ENCODE measurements at places on chromosomes 2 and 18.

- H3K4me1 ChIP-seq = peaks cover 20% of the 10 kb centered on the region
- H3K36me3 ChIP-seq = no peaks in the 10 kb centered on the region
- no peaks in the 10 kb centered on the region for H3K27me3 ChIP-seq
- no peak for DNase-seq
Observed at GRCh38 chr2:42116195-42117181, 52.7 kb upstream of the EML4 start.

- peaks cover 4% of the 10 kb centered on the region for H3K4me1 ChIP-seq
- no peaks in the 10 kb centered on the region for H3K27me3 ChIP-seq
- no peak overlapping the region for H3K27ac ChIP-seq
Observed at GRCh38 chr18:36380173-36380827, 82.8 kb downstream of the FHOD3 start.

GRCh38 chr2:216849987-216850386 is 9.9 kb downstream of the TNP1 start:
- H3K36me3 ChIP-seq = no peaks in the 10 kb centered on the region
- H3K4me3 ChIP-seq = no peak overlapping the region
- H3K4me1 ChIP-seq = peaks cover 7% of the 10 kb centered on the region
- H3K27me3 ChIP-seq = no peaks in the 10 kb centered on the region
- no peak overlapping the region for H3K27ac ChIP-seq

DNA sequence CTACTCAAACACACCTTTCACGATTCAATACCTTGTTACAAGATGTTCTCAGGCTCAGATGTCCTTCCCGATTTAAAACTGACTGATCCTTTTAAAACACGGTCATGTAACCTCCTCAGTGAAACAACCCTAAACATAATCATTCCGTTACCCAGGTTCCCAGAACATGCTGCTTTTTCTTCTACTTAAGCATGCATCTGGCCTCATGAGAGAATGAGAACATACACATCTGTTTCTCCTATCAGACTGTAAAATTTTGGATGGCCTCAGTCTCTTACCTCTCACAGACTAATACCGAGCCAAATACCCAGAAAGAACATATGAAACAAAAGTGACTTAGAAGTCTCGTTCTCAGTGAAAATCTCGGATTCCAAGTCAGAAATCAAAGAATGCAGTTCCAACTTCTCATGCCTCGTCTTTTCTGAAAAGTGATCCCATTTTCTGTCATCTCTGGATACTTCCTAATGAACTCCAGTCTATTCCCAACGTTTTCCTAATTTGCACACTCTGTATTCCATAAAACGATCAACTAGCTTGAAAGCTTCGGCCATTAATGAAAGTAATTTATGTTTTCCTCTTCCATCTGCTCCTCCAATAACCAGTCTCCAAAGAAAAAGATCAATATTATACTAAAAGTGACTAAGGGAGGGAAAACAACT is 919 bp downstream of the SF3B1 start:
- peak overlapping the region; percentile 99 for H3K27ac ChIP-seq
- H3K36me3 ChIP-seq = peaks cover 20% of the 10 kb centered on the region
- peak overlapping the region; percentile 99 for H3K4me3 ChIP-seq
- H3K4me1 ChIP-seq = peaks cover 39% of the 10 kb centered on the region
- no peaks in the 10 kb centered on the region for H3K27me3 ChIP-seq

GRCh38 chr2:99490623-99491461 is 1.0 kb upstream of the REV1 start:
- 0 out of 2 replicates have a peak, but pooled peaks cover 4% of the 10 kb centered on the region for H3K36me3 ChIP-seq
- peaks cover 4% of the 10 kb centered on the region for H3K27me3 ChIP-seq
- peak overlapping the region; percentile 88 for H3K27ac ChIP-seq
- no peak for DNase-seq

GRCh38 chr2:127612111-127612822 is 33.7 kb upstream of the GPR17 start:
- no peak overlapping the region for H3K4me3 ChIP-seq
- H3K36me3 ChIP-seq = peaks cover 4% of the 10 kb centered on the region
- no peak overlapping the region for H3K27ac ChIP-seq
- no peak for DNase-seq
- H3K27me3 ChIP-seq = no peaks in the 10 kb centered on the region

- peaks cover 65% of the 10 kb centered on the region for H3K4me1 ChIP-seq
- H3K4me3 ChIP-seq = peak overlapping the region; percentile 99
- peaks cover 13% of the 10 kb centered on the region for H3K36me3 ChIP-seq
- DNase-seq = no peak
Observed at GRCh38 chr2:241314226-241315092, 1.0 kb downstream of the HDLBP start.

DNA sequence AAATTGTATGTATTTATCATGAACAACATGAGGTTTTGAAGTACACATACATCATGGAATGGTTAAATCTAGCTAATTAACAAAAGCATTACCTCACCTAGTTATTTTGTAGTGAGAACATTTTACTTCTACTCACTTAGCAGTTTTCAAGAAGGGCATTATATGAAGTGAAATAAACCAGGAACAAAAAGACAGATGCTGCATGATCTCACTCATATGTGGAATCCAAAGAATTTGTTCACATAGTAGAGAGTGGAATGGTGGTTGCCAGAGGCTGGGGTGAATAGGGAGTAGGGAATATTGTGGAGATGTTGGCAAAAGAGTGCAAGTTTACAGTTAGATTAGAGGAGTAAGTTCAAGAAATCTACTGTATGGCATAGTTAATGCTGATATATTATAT is 292.0 kb downstream of the ASXL3 start:
- no peak overlapping the region for H3K4me3 ChIP-seq
- H3K27me3 ChIP-seq = no peaks in the 10 kb centered on the region
- no peak for DNase-seq

DNA sequence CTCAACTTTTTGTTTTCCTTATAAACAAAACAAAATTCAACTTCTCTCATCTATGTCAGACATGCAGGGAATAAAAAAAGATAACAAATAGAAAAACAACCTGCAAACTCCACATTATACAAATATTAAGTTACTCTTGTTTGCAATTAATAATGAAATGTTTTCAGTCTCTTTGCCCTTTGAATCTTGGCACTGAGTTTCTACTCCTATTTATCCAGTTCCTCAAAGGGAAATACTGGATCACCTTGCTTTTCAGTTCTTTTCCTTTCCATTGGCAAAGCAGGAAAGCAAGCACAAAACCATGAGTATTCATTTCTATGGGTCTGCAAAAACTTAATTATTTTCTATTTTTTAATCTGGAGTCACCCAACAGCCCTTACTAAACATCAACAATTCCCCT is 23.6 kb downstream of the KANSL1L start:
- no peak for DNase-seq
- H3K27me3 ChIP-seq = no peaks in the 10 kb centered on the region
- H3K27ac ChIP-seq = no peak overlapping the region
- H3K4me1 ChIP-seq = peaks cover 13% of the 10 kb centered on the region
- no peak overlapping the region for H3K4me3 ChIP-seq

- no peak overlapping the region for H3K27ac ChIP-seq
- no peak overlapping the region for H3K4me3 ChIP-seq
- H3K36me3 ChIP-seq = no peaks in the 10 kb centered on the region
- no peaks in the 10 kb centered on the region for H3K27me3 ChIP-seq
- H3K4me1 ChIP-seq = peaks cover 6% of the 10 kb centered on the region
Observed at GRCh38 chr2:80489717-80490116, 185.2 kb upstream of the LRRTM1 start.

DNA sequence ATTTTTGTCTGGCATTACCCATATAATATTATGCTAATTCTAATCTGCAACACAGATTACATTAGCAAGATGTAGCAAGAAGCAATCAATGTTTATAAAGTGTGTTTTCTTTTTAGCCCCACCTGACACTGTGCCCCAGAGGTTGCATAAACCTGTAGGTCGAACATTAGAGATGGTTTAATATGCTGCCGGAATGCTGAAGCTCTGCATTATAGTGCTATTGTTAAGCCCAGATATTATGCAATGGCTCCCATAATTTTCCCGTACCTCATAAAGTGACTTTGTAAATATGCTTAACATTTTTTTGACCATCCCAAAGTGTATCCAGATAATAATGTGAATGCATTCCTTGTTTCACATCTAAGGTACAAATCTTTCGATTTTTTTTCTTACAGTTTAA is 109.3 kb upstream of the MAP4K3 start:
- H3K27ac ChIP-seq = no peak overlapping the region
- H3K4me1 ChIP-seq = peaks cover 20% of the 10 kb centered on the region
- no peaks in the 10 kb centered on the region for H3K36me3 ChIP-seq
- no peaks in the 10 kb centered on the region for H3K27me3 ChIP-seq

- no peak for DNase-seq
- no peak overlapping the region for H3K4me3 ChIP-seq
- peaks cover 7% of the 10 kb centered on the region for H3K36me3 ChIP-seq
- H3K27me3 ChIP-seq = no peaks in the 10 kb centered on the region
Observed at GRCh38 chr2:205732314-205732713, 50.0 kb downstream of the NRP2 start.

GRCh38 chr2:95074663-95075439 is 46.8 kb downstream of the MRPS5 start:
- no peak overlapping the region for H3K4me3 ChIP-seq
- no peak overlapping the region for H3K27ac ChIP-seq
- H3K36me3 ChIP-seq = no peaks in the 10 kb centered on the region

DNA sequence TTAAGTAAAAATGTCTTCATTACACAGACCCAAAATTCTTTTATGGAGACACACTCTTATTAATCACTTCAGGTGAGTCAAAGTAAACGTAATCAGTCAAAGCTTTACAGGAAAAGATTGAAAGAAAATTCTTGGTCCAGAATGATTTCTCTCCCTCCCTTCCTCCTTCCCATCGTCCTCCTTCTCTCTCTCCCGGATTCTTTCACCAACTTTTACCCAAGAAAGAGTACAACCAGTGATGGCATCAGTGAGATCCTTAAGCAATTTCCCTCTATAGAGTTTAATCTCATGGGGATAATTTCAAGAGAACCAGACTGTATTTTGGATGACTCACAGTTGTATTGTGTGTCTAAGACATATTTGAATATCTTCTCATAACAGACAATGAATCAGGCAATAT is 258.1 kb downstream of the ALK start:
- no peak overlapping the region for H3K27ac ChIP-seq
- no peaks in the 10 kb centered on the region for H3K36me3 ChIP-seq

GRCh38 chr2:120722568-120723421 is 12.9 kb upstream of the GLI2 start:
- no peak for DNase-seq
- peaks cover 15% of the 10 kb centered on the region for H3K4me1 ChIP-seq
- no peak overlapping the region for H3K27ac ChIP-seq
- no peak overlapping the region for H3K4me3 ChIP-seq

DNA sequence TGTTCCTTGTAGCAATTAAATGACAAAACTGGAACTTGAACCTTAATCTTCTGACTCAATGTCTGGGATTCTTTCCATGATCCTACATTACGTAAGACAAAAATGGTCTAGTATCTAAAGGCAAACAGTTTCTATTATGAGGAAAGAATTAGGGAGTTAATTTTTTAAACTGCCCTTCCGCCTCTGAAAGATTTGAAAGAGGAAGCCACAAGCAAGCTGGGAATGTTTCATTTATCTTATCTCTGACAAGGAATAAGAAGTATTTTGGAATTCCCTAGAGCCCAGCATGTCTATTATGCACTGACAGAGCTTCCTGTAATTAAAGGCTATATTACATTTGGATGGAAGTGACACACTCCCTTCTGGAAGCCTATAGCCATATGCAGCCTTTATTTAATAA is 558.8 kb upstream of the CDH2 start:
- H3K4me1 ChIP-seq = peaks cover 24% of the 10 kb centered on the region
- no peak overlapping the region for H3K4me3 ChIP-seq
- no peak for DNase-seq
- H3K36me3 ChIP-seq = no peaks in the 10 kb centered on the region

DNA sequence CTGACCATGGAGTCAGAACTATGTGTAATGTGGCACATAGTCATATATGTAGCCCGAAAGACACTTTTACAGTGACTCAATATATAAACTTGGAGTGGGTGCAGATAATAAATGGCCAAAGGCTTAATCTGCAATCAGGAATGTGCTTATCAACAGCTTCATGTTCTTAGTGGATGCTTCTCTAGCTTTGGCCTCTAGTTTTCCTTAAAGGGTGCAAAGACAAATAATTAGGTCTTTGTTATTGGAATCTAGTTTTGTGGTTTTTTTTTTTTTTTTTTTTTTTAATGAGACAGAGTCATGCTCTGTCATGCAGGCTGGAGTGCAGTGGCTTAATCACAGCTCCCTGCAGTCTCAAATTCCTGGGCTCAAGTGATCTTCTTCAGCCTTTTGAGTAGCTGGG is 625.6 kb downstream of the EPHA4 start:
- H3K4me1 ChIP-seq = peaks cover 31% of the 10 kb centered on the region
- no peak overlapping the region for H3K27ac ChIP-seq
- no peaks in the 10 kb centered on the region for H3K27me3 ChIP-seq
- H3K4me3 ChIP-seq = no peak overlapping the region
- H3K36me3 ChIP-seq = peaks cover 6% of the 10 kb centered on the region

GRCh38 chr2:217795706-217796465 is 206.9 kb downstream of the TNS1 start:
- no peak overlapping the region for H3K27ac ChIP-seq
- no peaks in the 10 kb centered on the region for H3K27me3 ChIP-seq
- H3K4me3 ChIP-seq = no peak overlapping the region
- H3K36me3 ChIP-seq = no peaks in the 10 kb centered on the region

- peaks cover 7% of the 10 kb centered on the region for H3K4me1 ChIP-seq
- H3K36me3 ChIP-seq = peaks cover 26% of the 10 kb centered on the region
- no peaks in the 10 kb centered on the region for H3K27me3 ChIP-seq
- H3K27ac ChIP-seq = no peak overlapping the region
- no peak for DNase-seq
Observed at GRCh38 chr2:233831861-233832260, 22.5 kb downstream of the HJURP start.

GRCh38 chr2:3260959-3261358 is 116.7 kb downstream of the EIPR1 start:
- no peak overlapping the region for H3K27ac ChIP-seq
- peaks cover 25% of the 10 kb centered on the region for H3K4me1 ChIP-seq
- H3K36me3 ChIP-seq = no peaks in the 10 kb centered on the region
- H3K4me3 ChIP-seq = no peak overlapping the region
- DNase-seq = no peak

- peaks cover 12% of the 10 kb centered on the region for H3K4me1 ChIP-seq
- no peak overlapping the region for H3K4me3 ChIP-seq
- H3K27me3 ChIP-seq = peaks cover 9% of the 10 kb centered on the region
- no peak overlapping the region for H3K27ac ChIP-seq
- DNase-seq = no peak
Observed at GRCh38 chr2:217979151-217979811, 23.5 kb downstream of the TNS1 start.

DNA sequence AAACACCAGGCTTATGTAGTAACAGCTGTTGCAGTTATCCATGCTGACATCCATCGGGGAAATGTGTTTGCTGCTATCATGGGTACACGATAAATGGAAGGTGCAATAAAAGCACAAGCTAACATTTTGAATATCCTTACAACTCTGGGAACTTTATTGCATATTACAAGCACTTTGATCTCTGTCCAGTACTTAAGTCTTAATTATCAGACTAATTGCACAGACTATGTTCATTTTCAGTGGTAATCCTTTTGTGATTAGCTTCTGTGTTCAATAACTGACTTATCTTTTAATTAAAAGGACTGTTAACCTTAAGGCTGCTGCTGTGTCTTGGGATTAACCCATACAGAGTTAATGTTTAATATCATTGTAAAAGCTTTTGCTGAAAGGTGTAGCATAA is 101.4 kb upstream of the ATP5MC3 start:
- no peaks in the 10 kb centered on the region for H3K4me1 ChIP-seq
- no peaks in the 10 kb centered on the region for H3K27me3 ChIP-seq
- H3K4me3 ChIP-seq = no peak overlapping the region
- H3K36me3 ChIP-seq = no peaks in the 10 kb centered on the region

Measured in WTC11 (cell line).